Forelimb muscle (tissue), 1 donor: ENCODE measurements at places on chromosomes 13 and 19.

DNA sequence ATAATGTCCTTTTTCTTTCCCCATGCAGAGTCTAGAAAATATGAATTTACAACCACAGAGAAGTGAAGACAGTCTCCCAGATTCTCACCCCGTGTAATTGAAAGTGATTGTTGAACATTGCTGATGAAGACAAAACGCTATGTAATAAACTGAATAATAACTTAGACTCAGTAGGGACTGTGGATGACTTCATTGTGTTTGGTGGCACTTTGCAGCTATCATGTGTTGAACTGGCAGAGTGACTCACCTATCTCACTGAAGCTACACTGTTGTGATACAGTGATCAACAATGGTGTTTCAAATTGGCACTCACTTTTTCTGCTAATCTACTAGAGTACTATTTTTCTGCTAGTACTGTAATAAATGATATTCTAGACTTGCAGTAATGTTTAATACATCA is 261.3 kb downstream of the DACH1 start:
- no peak for DNase-seq

DNA sequence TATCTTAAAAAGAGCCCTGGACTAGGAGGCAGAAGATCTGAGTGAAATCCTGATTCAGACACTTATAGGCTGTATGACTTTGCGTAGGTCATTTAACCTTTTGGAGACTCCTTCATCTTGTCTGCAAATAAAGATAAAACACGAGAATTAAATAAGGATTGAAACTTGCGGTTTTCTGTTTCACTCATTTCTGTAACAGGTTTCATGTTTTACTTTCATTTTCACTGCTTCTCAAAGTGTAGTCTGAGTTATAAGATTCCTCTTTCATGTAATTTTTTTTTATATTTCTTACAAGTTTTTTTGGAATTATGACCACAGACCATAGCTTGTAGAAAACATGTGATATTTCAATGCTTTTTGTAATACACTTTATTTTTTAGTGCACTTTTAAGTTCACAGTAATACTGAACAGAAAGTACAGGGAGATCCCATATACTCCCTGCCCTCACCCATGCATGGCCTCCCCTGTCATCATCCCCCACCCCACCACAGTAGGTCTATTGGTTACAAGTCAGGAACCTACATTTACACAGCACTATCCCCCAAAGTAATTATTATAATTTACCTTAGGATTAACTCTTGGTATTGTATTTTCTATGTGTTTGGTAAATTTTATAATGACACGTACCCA is 174.6 kb downstream of the ITGBL1 start:
- no peak for DNase-seq

- DNase-seq = no peak
These were observed 22.3 kb downstream of the TMEM161A start for GRCh38 chr19:19115954-19116353.

DNA sequence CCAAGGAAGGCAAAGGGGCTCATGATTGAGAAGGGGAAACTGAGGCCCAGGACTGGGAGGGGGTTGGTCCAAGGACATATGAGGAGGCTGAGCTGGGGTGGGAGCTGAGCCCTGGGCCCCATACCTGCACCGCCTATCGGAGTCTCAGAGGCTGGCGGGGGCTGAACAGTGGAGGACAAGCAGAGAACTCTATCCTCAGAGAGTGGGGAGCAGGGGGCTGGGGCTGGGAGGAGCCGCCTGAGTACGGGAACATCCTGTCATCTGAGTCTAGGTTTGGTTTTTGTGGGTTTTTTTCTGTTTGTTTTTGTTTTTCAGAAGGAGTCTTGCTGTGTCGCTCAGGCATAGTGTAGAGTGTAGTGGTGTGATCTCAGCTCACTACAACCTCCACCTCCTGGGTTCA is 6.2 kb downstream of the ARRDC2 start:
- no peak for DNase-seq

DNA sequence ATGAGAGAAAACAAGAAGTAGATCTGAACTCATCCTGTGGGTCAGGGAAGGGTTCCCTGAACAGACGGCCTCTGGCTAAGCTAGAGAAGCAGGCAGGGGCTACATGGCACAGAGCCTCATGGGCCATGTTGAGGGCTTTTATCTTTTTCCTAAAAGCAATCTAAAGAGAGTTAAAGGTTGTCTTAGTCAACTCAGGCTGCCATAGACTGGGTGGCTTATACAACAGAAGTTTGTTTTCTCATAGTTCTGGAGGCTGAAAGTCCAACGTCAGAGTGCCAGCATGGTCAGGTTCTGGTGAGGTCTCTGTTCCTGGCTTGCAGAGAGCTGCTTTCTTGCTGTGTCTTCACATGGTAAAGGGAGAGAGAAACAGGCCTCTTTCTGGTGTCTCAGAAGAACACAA is 2.9 kb upstream of the MBNL2 start:
- DNase-seq = no peak

DNA sequence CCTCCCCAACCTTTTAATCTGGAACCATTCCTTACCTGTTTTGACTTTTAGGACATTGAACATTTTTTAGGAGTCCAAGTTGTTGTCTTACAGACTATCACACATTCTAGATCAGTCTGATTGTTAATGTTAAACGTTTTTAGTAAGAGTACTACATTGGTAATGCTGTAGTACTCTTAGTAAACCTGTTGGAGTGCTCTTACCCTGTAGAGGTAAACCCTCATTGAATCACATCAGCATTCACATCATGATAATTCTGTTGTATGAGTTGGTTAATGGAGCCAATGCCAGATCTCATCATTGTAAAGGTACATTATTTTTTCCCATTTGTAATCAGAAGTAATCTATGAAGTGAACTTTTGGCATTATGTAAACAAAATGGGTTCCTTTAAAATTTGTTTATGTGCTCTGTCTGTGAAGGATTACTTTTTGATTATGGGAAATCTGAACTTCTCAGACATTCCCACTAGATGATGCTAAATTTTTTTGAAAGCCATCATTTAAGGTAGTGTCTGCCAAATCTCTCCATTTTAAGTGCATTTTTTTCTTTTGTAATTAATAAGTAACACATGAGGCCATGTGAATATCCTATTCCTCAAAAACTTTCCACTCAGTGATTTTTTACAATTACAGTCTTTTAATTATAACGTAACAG is 55.2 kb downstream of the VWA8 start:
- no peak for DNase-seq

DNA sequence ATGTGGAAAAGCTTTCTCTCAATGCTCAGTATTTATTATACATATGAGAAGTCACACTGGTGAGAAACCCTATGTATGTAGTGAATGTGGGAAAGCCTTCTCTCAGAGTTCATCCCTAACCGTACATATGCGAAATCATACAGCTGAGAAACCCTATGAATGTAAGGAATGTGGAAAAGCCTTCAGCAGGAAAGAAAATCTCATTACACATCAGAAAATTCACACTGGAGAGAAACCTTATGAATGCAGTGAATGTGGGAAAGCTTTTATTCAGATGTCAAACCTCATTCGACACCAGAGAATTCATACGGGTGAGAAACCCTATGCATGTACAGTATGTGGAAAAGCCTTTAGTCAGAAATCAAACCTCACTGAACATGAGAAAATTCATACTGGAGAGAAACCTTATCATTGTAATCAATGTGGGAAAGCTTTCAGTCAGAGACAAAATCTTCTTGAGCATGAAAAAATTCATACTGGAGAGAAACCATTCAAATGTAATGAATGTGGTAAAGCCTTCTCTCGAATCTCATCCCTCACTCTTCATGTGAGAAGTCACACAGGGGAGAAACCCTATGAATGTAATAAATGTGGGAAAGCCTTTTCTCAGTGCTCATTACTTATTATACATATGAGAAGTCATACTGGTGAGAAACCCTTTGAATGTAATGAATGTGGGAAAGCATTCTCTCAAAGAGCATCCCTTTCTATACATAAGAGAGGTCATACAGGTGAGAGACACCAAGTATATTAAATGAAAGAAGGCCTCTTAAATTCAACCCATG is 34.4 kb downstream of the ZNF568 start:
- DNase-seq = no peak

GRCh38 chr13:77751513-77752456 is 54.3 kb downstream of the SLAIN1 start:
- peak; percentile 26 for DNase-seq

DNA sequence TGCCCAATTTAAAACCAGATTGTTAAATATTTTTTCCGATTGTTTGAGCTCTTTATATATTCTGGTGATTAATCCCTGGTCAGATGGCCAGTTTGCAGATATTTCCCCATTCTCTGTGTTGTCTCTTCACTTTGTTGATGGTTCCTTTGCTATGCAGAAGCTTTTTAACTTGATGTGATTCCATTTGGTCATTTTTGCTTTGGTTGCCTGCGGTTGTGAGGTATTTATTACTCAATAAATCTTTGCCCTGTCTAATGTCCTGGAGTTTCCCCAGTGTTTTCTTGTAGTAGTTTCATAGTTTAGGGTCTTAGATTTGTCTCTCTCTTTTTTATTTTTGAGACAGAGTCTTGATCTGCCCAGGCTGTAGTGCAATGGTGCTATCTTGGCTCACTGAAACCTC is 23.8 kb upstream of the LMO7 start:
- DNase-seq = no peak

- no peak for DNase-seq
These were observed 1407.7 kb downstream of the EFNB2 start for GRCh38 chr13:105127732-105128131.

- DNase-seq = peak; percentile 38
These were observed 636 bp upstream of the RB1 start for GRCh38 chr13:48302871-48303358.

DNA sequence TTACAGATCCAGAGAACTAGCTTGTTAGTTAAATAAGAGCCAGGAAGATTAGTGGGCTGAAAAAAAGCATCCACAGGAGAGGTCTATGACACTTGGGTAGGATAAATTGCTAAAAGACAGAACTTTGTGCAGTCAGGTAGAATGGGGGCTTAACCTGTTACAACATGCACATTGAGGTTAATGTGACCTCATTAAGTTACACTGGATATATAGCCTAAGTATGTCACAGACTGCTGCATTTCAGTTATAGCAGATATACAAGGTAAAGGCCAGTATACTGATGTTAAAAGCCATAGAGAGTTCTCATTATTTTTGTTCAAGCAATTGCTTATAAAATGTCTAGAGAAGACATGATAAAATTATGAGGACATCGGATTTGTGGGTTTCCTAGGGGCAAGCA is 1179.9 kb upstream of the PCDH9 start:
- no peak for DNase-seq

DNA sequence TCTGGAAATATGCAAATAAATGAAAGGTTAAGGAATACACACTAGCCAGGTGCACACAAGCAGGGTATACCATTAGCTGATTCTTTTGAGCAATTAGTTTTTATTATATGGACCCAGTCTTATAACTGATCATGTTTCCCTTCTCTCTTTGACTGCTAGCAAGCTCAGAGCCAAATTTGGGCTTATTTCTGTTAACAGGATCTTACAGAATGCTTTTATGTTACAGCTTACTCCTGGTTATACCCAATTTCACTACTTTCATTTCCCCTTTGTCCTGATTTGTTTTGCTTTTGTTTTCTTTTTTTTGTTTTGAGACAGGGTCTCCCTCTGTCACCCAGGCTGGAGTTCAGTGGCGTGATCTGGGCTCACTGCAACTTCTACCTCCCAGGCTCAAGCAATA is 12.9 kb upstream of the TPT1 start:
- DNase-seq = no peak

DNA sequence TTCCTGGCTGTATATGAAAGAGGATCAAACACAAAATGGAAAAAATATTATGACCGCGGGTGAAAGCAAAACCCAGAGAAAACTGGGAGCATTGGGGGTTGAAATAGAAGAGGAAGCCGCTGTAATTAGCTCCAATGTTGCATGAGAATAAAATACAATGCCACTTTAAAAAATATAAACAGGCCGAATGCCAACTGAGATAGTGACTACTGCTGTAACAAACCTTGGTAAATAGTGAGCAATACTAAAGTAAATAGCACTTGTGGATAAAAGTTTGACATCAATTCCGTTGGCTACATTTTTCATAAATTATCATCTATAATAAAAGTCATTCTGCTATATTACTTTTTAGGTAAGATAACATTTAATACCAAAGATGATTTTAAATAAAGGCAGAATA is 395.8 kb upstream of the MIR17HG start:
- DNase-seq = no peak

- no peak for DNase-seq
These were observed 4.9 kb downstream of the ZNF574 start for GRCh38 chr19:42080764-42081375.

GRCh38 chr19:33472691-33473652 is 48.6 kb downstream of the PEPD start:
- no peak for DNase-seq

DNA sequence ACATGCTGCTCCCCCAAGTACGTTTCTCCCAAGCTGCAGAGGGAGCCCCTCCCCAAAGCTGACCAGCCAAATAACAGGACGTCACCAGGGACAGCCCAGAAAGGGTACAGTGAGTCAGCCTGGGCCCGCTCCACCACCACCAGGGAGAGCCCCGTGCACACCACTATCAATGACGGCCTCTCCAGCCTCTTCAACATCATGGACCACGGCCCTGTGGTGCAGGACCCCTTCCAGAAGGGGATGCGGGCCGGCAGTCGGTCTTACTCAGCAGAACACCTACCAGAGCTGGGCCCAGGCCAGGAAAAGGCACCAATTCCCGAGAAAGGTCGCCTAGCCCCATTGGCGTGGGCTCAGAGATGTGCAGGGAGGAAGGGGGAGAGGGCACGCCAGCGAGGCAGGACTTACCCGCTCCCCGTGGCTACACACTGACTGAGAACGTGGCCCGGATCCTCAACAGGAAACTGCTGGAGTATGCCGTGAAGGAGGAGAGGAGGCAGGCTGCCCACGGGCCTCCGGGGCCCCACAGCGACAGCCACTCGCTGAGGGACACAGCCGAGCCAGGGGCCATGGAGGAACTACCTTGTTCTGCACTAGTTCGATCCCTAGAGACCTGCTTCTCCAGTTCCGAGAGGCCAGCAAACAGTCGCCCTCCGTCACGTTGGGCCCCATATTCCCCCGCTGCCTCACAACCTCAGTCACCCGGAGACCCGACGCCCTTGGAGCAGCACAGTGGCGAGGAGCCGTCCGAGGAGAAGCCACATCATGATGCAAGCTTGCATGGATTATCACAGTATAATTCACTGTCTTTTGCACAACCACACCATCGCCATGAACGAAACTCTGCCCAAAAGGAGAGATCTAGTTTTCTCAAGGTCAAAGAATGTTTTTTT is 815.9 kb upstream of the KLHL1 start:
- no peak for DNase-seq

- DNase-seq = no peak
These were observed 42.1 kb downstream of the GADD45B start for GRCh38 chr19:2517881-2518601.

GRCh38 chr19:5644037-5644436 is 21.2 kb downstream of the SAFB start:
- no peak for DNase-seq

DNA sequence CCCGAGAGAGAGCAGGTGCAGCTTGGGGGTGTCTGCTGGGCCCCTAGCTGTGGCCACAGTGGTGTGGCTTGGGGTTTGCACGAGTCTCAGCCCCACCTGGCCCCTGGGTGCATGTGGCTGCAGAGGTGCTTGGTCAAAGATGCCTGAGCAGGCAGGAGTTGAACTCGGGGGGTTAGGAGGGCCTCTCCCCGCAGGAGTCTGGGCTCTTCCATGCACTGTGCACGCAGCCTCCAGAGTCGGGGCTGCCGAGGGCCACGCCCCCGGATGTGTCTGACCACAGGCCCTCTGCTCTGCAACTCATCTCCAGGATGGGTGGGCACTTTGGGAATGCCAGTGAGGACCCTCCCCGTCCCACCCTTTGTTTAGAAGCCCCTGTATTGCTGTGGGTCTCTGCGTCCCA is 91.5 kb upstream of the MCF2L start:
- DNase-seq = no peak

GRCh38 chr13:100789481-100789880 is 114.9 kb upstream of the TMTC4 start:
- peak; percentile 8 for DNase-seq
